ENCODE measurements at places on chromosomes 5 and 9.

DNA sequence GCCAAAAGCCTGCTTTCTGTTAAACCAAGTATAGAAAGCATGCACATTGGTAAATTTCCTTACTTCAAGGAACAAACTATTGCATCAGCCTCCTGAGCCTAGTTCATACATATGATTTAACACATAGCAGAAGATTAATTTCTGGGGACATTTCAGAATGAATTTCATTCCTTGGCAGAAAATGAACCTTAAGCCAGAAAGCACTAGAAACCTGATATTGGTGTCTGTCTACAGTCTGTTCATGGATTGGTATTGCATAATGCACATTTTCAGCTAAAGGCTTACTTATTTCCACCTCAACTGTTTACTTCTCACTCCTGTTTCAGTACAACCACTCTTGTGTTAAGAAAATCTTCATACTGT is 1471.8 kb upstream of the NUDT12 start:
- no peak for DNase-seq

DNA sequence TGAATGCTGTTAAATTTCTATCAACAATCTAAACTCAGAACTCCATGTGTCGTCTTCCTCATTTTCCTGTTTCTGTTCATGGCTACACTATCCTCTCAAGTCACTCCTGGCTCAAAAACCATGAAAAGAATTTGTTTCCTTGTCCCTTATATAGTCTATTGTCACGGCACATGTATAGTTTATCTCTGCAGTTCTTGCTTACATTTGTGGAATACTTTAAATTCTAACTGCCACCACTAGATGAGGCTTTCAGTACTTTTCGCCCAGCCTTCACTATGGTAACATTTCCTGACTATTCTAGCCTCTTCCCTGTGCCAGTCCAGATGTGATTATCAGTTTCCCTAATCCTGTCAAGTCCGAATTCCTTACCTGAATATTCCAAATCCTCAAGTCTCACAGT is 34.6 kb downstream of the PKD2L2 start:
- no peak for DNase-seq

DNA sequence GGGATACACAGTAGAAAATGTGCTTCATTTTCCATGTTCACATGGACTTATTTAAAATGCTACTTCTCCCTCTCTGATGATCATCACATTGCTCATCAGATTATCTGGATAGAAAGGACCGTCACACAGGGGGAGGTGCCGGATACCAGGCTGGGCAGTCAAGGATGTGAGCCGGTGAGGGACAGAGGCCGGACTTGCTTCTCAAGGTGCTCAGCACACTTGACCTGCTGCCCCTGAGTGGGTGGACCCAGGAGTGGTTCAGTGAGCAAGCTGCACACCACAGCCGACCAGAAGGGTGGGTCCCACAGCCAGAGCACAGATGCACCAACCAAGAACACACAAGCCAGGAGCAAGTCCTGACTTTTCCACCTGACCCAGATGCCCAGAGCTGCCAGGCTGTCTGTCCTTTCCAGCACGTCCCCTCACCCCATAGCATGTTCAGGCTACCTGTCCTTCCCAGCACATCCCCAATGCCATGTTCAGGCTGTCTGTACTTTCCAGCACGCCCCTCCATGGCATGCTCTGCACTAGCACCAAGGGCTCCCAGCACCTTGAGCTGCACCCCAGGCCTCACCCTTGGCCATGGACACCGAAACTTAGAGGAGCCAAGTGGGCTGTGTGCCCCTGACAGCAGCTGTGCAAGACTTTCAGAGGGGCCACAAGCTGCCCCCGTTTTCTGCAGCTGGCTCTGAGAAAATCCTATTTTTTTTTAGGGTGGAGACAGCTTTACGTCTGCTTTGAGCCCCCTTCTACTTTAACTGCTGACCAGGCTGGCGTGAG is 77.8 kb downstream of the SECISBP2 start:
- no peak for DNase-seq

DNA sequence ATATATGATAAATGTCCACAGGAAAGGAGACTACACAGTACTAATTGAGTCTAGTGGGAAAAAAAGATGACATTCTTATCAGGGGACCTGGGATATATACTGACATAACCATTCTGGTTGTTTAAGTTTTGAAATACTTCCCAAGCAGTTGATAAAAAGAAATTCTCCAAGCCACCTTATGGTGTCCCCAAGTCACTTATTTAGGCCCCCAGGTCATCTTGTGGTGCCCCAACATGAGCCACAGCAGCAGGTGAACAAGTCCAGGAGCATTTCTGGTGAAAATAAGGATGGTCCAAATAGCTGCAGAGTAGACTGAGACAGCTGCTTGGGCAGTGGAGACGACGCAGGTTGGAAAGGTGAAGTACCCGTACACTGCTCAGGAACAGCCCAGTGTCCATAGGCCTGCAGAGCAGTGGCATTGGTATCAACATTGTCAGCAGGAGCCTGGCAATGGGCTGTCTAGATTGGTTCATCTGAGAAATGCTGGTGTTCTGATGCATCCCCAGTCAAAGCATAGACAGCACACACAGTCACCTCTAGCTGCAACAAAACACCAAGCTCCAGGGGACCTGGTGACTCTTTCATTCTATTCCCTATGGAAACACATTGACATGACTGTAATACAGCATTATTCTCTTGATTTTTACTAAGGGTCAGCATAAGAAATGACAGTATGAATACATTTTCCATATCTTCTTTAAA is 430.6 kb downstream of the NR2F1-AS1 start:
- DNase-seq, result no peak

- no peak for DNase-seq
Observed at GRCh38 chr9:96136992-96137670, 164.8 kb downstream of the HSD17B3 start.

GRCh38 chr5:180289433-180289832 is 2.5 kb downstream of the MAPK9 start:
- DNase-seq, result no peak

DNA sequence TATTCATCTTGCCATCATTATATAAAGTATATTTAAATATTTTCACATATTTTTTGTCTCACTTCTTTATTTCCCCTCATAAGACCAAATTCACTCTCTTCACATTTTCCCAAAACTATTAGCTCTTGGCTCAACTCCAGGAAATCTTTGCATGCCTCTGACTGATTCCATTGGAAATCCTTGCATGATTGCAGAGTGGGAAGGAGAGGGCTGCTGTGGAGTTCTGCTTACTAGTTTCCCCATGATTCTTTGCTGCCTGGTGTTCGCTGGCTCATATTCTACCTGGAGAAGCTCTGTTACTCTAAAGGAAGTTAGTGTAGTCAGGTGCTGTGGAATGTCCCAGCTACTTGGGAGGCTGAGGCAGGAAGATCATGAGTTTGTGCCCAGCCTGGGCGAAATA is 41.9 kb downstream of the LIX1 start:
- DNase-seq, result no peak

DNA sequence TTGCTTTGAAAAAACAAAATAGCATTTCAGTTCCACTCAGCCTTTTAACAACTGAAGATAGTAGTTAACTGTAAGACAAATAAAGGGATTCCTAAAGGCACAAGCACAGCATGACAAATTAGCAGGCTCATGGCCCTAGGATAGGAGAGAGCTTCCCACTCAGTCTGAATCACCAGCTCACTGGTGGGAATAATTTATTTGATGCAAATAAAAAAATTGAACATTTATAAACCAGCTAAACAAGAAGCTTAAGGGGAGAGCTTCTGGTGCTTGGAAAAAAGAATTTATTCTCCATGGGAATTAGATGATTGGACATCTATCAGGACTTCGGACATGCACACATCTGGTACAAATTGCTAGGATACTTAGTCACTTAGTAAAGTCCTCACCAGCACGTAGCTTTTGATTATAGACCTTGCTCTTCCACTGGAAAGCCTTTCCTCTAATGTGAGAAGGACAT is 294.1 kb upstream of the TNC start:
- no peak for DNase-seq

DNA sequence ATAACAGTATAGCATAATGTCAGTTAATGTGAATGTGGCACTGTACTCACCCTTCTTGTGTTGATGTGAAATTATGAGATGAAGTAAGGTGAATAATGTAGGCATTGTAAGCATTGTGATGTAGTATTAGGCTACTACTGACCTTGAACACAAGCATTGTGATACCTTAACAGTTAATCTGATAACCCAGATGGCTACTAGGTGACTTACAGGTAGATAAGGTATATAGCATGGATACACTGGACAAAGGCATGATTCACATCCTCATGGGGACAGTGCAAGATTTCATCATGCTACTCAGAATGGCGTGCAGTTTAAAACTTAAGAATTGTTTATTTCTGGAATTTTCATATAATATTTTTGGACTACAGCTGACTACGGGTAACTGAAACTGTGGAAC is 134.8 kb downstream of the ZCCHC7 start:
- no peak for DNase-seq

DNA sequence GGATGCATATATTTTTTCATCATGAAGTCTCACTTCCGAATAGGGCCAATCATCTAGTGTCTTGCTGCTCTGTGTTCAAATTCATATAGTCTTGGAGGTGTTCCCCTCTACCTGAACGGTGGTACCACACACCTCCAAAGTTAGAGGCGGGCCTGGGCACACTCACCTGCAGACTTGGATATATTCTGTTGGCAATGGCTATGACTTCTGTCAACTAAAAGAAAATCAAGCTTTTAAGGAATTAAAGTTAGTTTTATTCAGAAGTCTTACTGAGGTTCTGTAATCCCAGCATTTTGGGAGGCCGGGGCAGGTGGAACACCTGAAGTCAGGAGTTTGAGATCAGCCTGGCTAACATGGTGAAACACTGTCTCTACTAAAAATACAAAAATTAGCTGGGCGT is 2.6 kb upstream of the NIPAL4 start:
- no peak for DNase-seq

GRCh38 chr5:175836737-175837136 is 34.6 kb upstream of the CPLX2 start:
- DNase-seq, result no peak

DNA sequence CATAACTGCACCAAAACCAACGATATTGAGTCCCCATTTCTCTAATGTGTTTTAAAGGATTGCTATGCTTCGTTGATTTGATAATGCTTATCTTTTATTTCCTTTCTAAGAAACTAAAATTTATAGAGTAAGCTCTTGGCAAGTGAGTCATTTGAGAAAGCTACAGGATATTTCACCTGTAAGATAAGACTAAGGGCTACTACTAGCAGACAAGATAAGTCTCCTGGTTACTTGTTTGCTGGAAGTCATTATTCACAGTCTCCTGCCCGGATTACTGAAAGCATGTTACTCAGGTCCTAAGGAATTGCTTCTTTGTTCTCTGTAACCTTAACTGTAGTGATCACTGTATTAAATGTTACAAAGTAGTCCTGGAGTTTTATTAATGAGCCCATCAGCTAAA is 315.9 kb upstream of the RASA1 start:
- DNase-seq, result no peak

- DNase-seq, result no peak
Observed at GRCh38 chr9:87497080-87497603, 525 bp upstream of the DAPK1 start.

GRCh38 chr5:108810717-108811116 is 63.0 kb downstream of the FER start:
- DNase-seq, result no peak

DNA sequence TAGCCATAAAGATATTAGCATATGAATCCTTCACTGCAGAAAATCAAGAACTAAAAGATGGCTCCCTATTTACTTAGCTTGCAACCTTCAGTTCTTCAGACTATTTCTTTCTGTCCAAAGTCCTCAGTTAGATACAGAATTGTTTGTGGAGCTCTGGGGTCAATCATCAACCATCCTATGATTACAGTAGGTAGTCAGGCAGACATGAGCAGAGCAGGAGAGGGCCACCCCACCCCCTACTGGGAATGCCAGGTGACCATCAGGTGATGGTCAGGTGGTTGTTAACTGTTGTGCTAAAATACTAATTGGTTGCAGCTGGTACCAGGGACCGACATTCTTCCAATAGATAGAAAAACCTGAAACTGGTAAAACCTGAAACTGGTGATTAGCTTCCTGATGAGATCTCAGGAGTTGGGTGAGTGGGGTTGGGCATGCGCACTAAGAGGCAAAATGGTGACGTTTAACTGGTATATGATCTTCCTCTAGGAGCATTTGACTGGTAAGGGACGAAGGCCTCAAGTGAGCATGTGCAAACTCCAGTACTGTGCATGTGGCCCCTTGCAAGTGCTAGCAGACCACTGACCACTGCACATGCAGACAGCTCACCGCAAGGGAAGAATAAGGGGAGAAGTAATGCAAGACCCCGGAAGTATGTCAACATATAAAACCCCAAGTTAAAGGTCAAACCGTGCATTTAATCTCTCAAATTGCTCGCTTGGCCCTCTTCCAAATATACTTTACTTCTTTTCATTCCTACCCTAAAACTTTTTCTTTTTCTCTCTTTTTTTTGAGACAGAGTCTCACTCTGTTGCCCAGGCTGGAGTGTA is 13.6 kb downstream of the C9orf57 start:
- no peak for DNase-seq

DNA sequence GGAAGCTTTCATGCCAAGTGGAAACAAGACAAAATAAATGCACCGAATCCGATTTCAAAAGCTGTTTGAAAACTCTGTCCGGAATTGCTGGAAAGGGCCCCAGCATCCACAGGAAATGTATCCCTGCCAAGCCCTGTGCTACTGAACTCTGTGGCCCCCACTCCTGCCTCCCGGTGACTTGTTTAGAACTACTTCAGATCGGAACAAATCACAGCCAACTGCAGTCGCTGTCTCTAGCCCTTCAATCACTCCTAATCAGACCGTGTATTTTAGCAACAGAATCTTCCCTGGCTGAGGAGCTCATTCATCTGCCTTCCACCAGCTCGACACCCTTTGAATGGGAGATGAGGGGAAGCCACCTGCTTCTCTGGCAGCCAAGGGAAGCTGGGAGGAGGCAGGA is 94.1 kb downstream of the KCNIP1 start:
- no peak for DNase-seq

GRCh38 chr5:143197260-143197656 is 206.2 kb downstream of the NR3C1 start:
- no peak for DNase-seq

DNA sequence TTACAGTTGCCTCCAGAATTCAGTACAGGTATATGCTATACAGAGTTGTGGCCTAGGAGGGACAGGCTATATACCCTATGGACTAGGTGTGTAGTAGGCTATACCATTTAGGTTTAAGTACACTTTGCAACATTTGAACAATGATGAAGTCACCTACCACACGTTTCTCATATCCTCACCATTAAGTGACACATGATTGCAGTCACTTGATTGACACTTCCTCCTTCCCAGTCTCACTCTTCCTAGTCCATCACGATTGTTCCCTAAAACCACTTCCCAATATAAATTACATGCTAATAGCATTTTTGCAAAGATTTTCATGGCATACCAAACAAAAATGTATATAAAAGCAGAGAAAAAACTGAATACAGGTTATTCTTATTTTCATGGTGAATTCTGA is 312.2 kb downstream of the EPB41L4A start:
- no peak for DNase-seq

- DNase-seq, result no peak
Observed at GRCh38 chr9:1745980-1746379, 269.2 kb upstream of the SMARCA2 start.
